ENCODE measurements at places on chromosomes 13 and 19. TPM values are rescaled to one million over a fixed set of nuclear protein-coding genes. Genes with fewer than 3 reads are reported as not detected.

The MAP3K10 gene
- 5.1 TPM for total RNA-seq

The DCLK1 gene
- 1.5 TPM for total RNA-seq

The OXGR1 gene
- total RNA-seq: 0.36 TPM

The TINCR gene
- 29.7 TPM for total RNA-seq

The GSX1 gene
- total RNA-seq: not detected

The GFY gene
- not detected for total RNA-seq

The TMEM255B gene
- 1.8 TPM for total RNA-seq

Data from esophagus mucosa (tissue), 1 donor.